Activated naive CD8-positive, alpha-beta T cell treated with anti-CD3 and anti-CD28 coated beads, Interleukin-2, amount 10 ng/mL, durations not matched to agents 7 days and 5 days (primary cell): ENCODE measurements at places on chromosomes 2 and 18. TPM values are rescaled to one million over a fixed set of nuclear protein-coding genes. Genes with fewer than 3 reads are reported as not detected.

HJURP gene
- total RNA-seq, result 100 TPM

- peaks cover 16% of the 10 kb centered on the region for H3K36me3 ChIP-seq
- H3K27me3 ChIP-seq, result no peaks in the 10 kb centered on the region
- DNase-seq, result no peak
- peaks cover 78% of the 10 kb centered on the region for H3K4me1 ChIP-seq
Measured at GRCh38 chr2:64639691-64640090, 14.0 kb downstream of the SERTAD2 start.

PLEK gene
- total RNA-seq, result 23.4 TPM

DNA sequence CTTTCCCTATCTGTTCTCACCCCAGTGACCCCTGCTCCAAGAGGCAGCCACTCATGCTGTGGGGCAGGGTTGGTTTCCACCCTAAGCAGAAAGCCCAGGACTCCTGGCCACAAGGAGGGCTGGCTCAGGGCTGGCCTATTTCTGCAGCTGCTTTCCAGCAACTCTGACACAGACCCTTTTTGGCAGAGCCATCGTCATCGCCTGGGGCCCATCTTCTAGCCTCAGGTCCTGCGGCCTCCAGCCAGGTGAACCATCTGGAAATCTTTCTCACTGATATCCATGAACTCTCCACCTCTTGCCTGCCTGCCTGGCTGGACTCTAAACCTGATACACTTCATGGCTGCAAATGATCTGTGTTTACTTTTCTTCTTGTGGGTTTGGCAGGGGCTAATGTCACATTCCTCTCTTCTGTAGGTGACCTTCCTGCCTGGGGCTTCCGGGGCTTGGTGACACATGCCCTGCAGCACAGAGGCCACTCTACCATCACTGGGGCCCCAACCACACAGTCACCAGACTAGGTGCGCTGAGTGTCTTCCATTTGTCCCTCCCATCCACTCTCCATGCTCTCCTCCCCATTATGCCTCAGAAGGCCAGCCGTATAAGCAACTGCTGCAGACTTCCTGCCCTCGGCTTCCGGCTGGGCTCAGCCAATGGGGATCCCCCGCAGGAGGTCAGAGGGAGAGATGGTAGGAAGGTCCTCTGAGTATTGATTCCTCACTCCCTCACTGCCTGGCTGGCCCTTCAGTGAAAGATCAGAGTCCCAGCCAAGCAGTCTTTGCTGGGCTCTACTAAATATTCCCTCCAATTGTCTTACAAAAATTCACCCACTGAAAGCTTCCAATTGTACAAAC lies 9.7 kb upstream of the COPS8 start:
- DNase-seq, result no peak
- no peaks in the 10 kb centered on the region for H3K27me3 ChIP-seq
- no peaks in the 10 kb centered on the region for H3K36me3 ChIP-seq
- no peak overlapping the region for H3K4me3 ChIP-seq
- H3K4me1 ChIP-seq, result no peaks in the 10 kb centered on the region

- no peaks in the 10 kb centered on the region for H3K4me1 ChIP-seq
- no peaks in the 10 kb centered on the region for H3K27me3 ChIP-seq
- H3K27ac ChIP-seq, result no peak overlapping the region
- no peak overlapping the region for H3K4me3 ChIP-seq
- H3K36me3 ChIP-seq, result no peaks in the 10 kb centered on the region
Measured at GRCh38 chr18:68263481-68263880, 451.4 kb downstream of the TMX3 start.

CGREF1 gene
- 1.6 TPM for total RNA-seq

DNA sequence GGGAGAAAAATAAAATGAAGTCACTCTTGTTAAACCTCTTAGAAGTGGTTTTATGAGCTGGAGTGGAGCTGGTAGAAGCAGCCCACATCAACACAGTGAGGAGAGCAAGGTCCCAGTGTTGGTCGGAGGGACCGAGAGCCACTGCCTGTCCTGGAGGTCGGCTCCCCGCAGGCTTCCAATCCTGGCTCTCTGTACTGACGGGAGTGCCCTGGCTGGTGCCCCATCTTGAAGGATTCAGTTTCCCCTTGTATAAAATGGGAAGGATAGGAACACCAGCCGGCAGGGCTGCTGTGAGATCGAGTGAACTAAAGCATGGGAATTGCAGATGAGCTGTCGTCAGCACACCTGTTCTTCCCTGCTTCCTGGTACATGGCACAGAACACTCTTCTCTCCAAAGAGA lies 104.3 kb upstream of the ID2 start:
- no peaks in the 10 kb centered on the region for H3K36me3 ChIP-seq
- peaks cover 40% of the 10 kb centered on the region for H3K4me1 ChIP-seq
- H3K27me3 ChIP-seq, result peaks cover 28% of the 10 kb centered on the region
- no peak for DNase-seq

- no peak overlapping the region for H3K27ac ChIP-seq
- DNase-seq, result no peak
- no peaks in the 10 kb centered on the region for H3K27me3 ChIP-seq
- H3K4me1 ChIP-seq, result peaks cover 19% of the 10 kb centered on the region
- no peak overlapping the region for H3K4me3 ChIP-seq
Measured at GRCh38 chr2:207238831-207239701, 73.3 kb upstream of the KLF7 start.

GRCh38 chr2:152222975-152223637 lies 47.5 kb upstream of the STAM2 start:
- peaks cover 11% of the 10 kb centered on the region for H3K27me3 ChIP-seq
- no peak overlapping the region for H3K27ac ChIP-seq
- H3K4me1 ChIP-seq, result no peaks in the 10 kb centered on the region
- H3K36me3 ChIP-seq, result no peaks in the 10 kb centered on the region
- DNase-seq, result no peak
- no peak overlapping the region for H3K4me3 ChIP-seq

DNA sequence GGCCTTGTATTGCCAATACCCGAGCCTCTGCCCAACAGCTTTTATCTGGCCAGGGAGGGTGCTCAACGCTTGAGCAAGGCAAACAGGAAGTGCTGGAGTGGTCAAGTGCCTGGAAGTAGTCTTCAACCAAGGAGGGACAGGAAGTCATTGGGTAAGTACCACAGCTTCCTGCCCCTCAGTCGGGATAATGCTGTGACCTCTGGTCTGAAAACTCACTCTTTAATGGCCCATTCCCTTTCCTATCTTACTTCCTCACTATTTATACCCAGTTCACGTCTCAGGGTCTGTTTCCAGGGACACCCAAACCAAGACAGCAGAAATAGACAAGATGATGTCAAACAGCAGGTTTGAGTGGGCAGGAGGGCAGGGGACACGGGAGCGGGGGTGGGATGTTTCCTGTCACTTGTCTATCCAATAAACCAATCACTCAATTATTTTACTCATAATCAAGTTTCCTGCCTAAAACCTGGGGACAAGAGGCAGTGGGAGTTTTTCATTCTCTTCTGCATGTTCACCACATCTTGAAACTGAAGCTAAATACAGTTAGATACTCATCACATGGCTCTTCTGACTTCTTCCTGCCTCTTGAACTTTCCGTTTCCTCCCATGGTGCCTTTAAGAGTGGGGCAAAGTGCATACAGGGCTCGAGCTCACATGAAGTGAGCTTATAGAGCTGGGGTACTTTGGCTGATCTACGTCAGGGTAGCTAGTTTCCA lies 68.9 kb upstream of the CAB39 start:
- DNase-seq, result peak; percentile 52
- peak overlapping the region; percentile 87 for H3K27ac ChIP-seq
- no peaks in the 10 kb centered on the region for H3K27me3 ChIP-seq

DNA sequence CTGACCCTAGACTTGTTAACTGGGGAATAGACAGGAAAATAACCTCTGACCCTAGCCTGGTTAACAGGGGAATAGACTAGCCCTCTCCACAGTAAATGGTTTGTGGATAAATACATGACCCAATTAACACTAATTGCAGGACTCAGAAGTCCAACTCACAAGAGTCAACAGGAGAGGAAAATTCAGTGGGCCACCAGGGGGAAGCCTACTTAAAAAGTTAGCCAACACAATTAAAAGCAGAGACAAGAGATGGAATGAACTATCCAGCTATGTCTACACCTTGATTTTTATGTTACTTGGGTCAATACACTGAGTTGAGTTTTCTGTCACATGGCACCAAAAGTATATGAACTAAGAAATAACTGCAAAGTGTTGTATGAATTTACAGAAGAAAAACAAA lies 158.8 kb upstream of the SLC39A10 start:
- DNase-seq, result no peak
- H3K27me3 ChIP-seq, result peaks cover 2% of the 10 kb centered on the region
- H3K4me3 ChIP-seq, result no peak overlapping the region
- H3K27ac ChIP-seq, result peak overlapping the region; percentile 33

GRCh38 chr2:15511686-15512085 lies 49.4 kb downstream of the NBAS start:
- peaks cover 22% of the 10 kb centered on the region for H3K36me3 ChIP-seq
- H3K4me1 ChIP-seq, result no peaks in the 10 kb centered on the region
- DNase-seq, result no peak
- no peak overlapping the region for H3K4me3 ChIP-seq

DNA sequence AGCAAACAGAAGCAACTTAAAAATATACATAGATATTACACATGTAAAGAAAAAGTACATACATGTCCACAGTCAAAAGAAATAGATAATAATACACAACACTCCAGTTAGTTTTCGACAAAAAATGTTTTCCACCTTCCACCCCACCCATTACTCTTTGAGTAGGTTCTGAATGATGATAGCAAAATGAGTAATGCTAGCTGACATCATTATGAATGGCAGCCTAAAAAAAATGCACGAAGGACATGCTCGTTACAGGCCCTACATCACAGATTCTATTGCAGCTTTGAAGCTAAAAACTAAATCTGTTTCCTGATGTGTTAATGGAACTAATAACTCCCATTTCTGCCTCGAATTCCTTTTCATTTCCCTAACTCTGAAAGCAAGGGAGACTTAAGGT lies 578.7 kb upstream of the NETO1 start:
- no peaks in the 10 kb centered on the region for H3K36me3 ChIP-seq
- H3K4me3 ChIP-seq, result no peak overlapping the region
- no peak for DNase-seq
- H3K4me1 ChIP-seq, result no peaks in the 10 kb centered on the region
- H3K27me3 ChIP-seq, result no peaks in the 10 kb centered on the region

FLACC1 gene
- total RNA-seq, result 2.9 TPM

C2orf74 gene
- 7.6 TPM for total RNA-seq
